ENCODE measurements at places on chromosomes 12 and 14.

DNA sequence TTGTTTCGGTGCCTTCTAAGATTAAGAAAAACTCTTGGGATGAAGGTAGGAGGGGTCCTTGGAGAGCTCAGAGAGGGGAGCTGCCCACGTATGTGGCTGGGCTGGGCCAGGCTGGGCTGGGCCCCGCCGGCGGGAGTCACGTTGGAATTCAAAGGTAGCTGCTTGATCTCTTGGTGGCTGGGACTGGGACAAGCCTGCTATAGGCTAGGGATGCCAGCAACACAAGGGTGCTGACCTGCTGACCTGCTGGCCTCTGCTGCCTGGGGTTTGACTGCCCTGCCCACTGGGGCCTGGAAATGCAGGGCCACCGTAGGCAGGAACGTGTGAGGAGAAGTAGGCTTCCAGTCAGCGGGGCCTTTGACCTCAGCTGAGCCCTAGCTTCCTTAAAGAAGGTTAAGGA, 52.8 kb upstream of the GTF2A1 start:
- DNase-seq: no peak

- no peak for DNase-seq
Measured at GRCh38 chr12:57248934-57249742, 1.8 kb downstream of the STAC3 start.

- DNase-seq: no peak
Measured at GRCh38 chr14:34450542-34450915, 11.5 kb downstream of the SPTSSA start.

DNA sequence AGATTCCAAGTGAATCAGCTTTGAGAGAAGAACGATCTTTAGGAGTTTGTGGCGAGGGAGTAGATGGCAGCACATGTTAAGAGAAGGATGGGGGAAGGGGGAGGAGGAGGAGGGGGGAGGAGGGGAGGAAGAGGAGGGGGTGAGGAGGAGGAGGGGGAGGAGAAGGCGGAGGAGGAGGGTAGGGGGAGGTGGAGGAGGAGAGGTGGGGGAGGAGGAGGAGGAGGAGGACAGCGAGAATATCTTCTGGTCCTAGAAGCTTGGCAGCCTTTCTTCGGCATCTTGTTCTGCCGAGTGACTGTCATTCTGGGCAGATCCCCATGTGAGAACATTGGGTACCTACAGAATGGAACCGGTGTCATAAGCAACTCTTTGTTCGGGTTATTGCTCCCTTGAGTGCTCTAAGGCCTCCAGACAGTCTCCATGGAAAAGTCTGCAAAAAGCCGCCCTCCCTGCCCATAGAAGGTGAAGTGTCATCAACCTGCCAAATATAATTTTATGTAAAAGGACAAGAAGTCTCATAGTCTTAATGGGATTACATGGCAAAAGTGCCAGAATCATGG, 6.9 kb downstream of the RFC5 start:
- DNase-seq: no peak

DNA sequence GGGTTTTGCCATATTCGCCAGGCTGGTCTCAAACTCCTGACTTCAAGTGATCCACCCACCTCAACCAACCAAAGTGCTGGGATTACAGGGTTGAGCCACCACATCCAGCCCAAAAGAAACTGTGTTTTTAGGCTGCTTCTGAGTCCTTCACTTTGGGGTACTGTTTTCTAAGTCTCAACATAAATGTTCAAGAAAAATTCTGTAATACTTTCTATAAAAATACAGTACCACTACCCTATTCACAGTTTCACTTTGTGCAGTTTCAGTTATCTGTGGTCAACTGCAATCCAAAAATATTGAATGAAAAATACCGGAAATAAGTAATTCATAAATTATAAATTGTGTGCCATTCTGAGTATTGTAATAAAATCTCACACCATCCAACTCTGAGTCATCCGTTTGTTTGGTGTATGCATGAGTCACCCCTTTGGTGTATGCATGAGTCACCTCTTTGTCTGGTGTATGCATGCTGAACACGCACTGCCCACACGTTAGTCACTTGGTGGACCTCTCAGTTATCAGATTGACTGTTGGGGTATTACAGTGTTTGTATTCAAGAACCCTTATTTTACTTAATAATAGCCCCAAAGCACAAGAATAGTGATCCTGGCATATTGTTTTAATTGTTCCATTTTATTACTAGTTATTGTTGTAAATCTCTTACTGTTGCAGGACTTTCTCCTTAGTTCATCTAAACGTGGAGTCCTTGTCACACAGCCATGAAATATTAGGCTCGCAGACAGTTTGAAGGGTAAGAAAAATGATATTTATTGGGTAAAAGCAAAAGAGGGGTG, 190.2 kb downstream of the FSCB start:
- DNase-seq: no peak

- no peak for DNase-seq
Measured at GRCh38 chr12:21451529-21451928, 14.1 kb downstream of the PYROXD1 start.

DNA sequence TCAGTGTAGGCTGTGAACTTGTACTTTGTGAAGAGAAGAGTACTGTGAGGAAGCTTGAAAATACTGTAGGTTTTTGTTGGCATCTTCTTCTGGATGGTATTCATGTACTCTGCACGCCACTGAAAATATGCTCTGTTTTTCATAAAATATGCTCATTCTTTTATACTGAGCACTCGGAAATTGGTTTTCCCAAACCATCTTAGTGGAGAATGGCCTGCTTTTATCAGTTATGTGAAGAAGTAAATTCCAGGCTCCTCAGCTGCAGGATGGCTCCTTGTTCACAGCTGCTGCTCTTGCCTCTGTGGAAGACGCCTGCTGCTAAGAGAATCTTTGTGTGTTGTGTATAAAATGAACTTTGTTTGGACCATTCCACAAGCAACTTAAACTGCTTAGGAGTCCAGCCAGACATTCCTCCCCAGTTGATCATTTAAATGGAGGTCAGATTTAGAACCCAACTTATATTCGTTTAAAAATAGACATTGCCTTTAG, 443.5 kb upstream of the RGS6 start:
- no peak for DNase-seq

DNA sequence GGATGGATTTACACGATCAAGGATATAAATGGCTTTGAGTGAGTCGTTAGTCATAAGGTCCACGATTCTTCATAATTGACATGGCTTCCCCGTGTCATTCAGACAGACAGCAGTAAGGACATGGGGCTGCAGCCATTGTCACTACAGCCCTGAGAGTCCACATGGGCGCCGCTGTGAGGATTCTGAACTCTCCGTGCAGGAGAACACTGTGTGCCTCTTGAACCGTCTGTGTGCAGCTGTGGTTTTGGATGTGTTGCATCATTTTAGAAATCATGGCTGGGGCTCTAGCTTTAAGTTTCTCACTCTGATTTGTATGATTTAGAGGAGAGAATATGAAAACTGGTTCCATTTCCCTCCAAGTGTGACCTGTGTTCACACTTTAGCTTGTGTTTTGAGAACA, 47.2 kb downstream of the NPAS3 start:
- peak; percentile 14 for DNase-seq

DNA sequence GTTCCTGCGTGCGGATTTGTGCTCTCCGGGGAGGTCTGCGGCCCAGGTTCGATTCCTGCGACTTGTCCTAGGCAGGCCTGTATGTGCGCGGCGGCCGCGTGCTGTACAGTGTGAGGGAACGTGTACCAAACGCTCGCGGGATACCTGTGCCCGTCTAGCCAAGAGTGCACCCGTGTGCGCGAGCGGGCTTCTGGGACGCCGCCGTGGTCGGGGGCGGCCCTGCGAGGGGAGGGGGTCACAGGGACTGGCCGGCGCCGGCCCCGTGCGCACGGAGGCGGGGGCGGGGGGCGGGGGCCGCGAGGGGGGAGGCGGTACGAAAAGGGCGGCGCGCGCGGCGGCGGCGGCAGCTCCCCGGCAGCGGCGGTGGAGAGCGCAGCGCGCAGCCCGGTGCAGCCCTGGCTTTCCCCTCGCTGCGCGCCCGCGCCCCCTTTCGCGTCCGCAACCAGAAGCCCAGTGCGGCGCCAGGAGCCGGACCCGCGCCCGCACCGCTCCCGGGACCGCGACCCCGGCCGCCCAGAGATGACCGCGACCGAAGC, at the start of gene DLK1:
DLK1 (plus strand) TSS at position 343 of the 536 bp plus-strand sequence; CDS start at position 520, 177 bp downstream.
- no peak for DNase-seq

- no peak for DNase-seq
Measured at GRCh38 chr14:75127903-75128595, 1.2 kb upstream of the NEK9 start.

- DNase-seq: no peak
Measured at GRCh38 chr12:112270673-112271072, 111.6 kb downstream of the HECTD4 start.

- no peak for DNase-seq
Measured at GRCh38 chr14:63432888-63433552, 110.2 kb downstream of the PPP2R5E start.

- no peak for DNase-seq
Measured at GRCh38 chr14:105517096-105517495, 9.3 kb upstream of the TMEM121 start.

- no peak for DNase-seq
Measured at GRCh38 chr14:92552066-92552465, 38.5 kb downstream of the RIN3 start.

DNA sequence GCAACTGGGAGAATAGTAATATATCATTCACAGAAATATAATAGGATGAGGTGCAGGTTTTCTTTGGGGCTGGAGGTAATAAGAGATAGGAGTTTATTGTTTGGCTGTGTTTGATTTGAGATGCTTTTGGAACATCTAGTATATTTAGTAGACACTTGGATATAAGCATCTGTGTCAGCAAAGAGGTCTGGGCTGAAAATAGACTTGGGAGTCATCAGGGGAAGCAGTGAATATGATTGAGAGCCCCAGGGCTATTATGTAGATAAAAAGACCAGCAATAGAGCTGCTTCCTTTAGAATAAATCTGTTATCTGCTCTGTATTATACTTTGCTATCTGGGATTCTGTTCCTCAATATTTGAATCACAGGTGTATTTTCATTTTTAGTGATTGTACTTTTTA, 36.6 kb downstream of the SPATA7 start:
- DNase-seq: no peak

DNA sequence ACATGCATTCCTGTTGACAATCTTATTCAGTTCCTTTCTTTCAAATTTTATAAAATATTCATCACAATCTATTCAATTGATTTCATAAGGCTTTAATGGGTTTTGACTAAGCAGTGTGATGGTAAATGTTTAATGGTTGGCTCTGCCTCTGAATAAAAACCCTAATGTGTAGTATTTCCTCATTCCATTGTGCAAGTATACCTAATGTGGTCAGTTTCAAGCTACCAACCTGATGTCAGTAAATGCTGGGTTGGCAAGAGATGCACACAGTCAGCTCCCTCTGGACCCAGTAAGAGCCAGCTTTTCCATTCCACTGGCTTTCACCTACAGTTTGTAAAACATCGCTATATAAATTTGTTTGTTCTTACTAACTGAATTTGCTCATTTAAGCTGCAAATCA, 53.9 kb downstream of the METTL25 start:
- DNase-seq: no peak

GRCh38 chr12:48812389-48812788, 5.9 kb upstream of the CACNB3 start:
- DNase-seq: no peak

DNA sequence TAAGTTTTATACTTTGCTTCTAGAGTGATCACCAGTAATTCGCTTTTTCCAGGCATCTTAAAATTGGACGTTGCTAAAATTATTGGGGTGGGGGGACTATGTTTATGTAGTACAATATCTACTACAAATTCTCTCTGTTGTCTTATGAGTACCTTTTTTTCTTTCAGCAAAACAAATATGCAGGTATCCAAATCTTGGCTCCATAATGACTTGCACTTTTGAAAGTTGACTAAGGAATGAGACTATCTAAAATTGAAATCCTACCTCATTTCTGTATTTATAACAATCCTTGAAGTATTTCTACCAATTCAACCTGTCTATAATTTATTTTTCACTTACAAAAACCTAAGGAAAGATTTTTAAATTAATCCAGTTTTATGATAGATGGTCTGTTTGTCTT, 2.4 kb downstream of the DYNC1H1 start:
- no peak for DNase-seq

DNA sequence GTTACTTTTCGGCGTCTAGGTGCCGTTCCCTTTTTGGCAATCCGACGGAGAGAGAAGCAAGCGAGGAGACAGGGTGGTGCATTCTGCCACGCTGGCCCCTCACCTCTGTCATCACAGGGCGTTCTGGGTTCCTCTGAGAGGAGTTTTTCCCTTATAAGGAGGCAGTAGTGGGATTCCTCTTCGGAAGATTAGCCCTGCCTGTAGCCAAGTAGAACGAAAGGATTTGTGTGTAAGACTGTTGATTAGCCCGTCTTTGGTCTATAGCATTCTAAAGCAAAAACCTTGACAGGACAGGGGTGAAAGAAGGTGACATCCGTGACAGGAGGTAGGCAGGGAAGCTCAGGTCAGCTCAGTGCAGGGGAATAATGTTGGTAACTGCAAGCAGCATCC, 9.1 kb upstream of the NEMF start:
- peak; percentile 39 for DNase-seq

GRCh38 chr12:22042976-22043669, 2.9 kb upstream of the CMAS start:
- no peak for DNase-seq

GRCh38 chr14:73263606-73264005, 26.3 kb downstream of the PAPLN start:
- no peak for DNase-seq

GRCh38 chr14:50606468-50606867, 46.5 kb downstream of the ATL1 start:
- DNase-seq: no peak

GRCh38 chr12:64837427-64837826, 13.0 kb downstream of the TBC1D30 start:
- DNase-seq: no peak

GRCh38 chr12:713281-713875, 39.0 kb upstream of the WNK1 start:
- no peak for DNase-seq
